ENCODE measurements at places on chromosomes 6 and 20.

DNA sequence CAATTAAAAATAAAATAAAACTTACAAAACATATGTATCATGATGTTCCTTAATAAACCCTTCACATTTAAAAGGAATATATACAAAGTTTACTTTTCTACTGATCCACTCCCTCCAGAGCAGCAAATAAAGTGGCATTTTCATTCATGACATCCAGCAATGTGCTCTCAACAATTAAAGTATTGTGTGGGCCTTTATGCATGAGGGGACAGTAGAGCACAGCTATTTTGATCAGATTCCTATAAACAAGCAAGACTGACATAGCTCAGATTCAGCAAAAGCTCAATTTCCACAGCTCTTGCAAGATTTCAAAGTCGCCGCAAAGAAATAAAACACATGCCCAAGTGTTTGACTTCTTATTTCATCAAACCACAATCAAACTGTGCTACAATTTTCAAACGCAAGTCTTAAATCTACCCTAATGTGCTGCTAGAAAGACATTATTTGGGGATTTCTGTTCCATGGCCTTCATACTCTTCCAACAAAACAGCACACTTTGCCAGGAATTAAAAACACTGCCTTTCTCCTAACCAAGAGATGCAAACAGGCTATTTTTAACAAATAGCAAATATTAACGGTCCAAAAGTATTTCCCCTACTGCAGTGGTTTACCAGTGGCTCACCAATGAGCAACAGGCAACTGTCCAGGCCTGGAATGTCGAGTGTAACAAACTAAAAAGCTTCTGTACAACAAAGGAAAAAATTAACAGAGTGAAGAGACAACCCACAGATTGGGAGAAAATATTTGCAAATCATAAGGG is 52.3 kb downstream of the MBOAT1 start:
- no peak for DNase-seq

DNA sequence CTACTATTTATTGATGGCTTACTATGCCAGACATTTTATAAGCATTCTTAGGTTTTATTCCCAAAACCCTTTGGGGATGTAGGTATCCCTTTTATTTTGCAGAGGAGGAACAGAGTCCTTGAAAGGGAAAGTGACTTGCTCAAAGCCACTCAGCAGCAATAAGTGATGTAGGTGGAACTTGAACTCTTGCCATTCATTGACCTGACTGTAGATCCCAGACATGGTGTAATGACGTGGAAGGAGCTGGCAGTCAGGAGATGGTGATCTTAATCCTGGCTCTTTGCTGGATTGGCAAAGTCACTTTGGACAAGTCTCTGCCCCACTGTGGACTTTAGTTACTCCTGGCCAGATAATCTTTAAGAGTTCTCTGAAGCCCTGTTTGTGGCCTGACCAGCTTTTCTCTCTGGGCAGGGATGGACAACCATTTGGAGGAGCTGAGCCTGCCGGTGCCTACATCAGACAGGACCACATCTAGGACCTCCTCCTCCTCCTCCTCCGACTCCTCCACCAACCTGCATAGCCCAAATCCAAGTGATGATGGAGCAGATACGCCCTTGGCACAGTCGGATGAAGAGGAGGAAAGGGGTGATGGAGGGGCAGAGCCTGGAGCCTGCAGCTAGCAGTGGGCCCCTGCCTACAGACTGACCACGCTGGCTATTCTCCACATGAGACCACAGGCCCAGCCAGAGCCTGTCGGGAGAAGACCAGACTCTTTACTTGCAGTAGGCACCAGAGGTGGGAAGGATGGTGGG is 1.6 kb downstream of the DBNDD2 start:
- DNase-seq = no peak

- no peak for DNase-seq
Measured at GRCh38 chr6:143692696-143693095, 14.9 kb downstream of the PHACTR2 start.

- DNase-seq = no peak
Measured at GRCh38 chr20:9506964-9507369, 7.4 kb upstream of the LAMP5 start.

DNA sequence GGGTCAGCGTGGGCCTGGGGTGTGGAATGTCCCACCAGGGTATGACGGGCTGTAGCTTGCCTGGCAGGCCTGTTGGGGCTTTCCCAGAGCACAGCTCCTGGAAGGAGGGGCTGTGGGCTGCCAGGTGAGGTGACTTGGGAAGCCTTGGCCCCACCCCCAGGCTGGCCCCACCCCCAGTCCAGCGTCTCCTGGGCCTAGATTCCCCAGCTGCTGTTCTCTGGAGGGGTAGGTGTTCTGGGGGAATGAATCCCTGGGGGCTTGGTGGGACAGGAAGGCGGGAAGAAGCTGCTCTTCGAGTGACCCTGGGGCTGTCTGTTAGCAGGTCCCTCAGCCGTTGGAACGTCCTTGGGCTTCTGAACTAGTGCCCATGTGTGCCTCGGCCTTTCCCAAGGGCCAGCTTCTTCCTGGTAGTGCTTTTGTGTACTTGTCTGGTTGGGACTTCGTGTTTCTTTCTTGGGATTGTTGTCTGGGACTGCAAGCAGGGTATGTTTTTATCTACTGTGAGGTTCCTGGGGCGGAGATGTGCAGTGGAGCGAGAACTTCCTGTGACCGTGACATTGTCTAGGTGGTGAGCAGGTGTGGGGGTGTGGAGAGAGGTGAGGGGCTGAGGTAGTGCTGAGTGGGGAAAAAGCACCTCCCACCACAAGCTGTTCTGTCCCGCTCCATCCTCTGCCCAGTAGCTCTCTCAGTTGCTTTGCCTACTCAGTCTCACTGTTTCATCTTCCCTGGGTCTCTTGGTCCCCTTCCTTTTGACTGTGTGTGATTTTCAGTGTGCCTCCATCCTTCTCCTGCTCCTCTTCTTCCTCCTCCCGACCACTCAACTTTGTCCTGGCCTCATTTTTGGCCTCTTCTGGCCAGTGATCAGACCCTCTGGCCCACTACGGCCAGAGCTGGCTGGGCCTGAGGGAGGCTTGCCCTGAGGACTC is 1.3 kb upstream of the DDR1 start:
- DNase-seq = no peak

DNA sequence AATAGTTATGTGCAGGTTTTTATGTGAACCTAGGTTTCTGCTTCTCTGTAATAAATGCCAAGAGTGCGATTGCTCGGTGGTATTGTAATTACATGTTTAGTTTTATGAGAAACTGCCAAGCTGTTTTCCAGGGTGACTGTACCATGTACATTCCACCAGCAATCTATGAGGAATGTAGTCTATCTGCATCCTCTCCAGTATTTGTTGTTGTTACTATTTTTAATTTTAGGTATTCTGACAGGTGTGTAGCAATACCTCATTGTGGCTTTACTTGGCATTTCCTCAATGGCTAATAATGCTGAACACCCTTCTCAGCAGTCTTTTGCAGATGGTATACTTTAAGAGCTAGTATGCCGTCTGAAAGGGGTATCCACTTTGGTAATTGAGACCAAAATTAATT is 142.1 kb downstream of the BMP2 start:
- DNase-seq = no peak

Data from CD4-positive, alpha-beta T cell treated with Interleukin-6 at 100 ng/mL for 8 hours (primary cell).